H1 (cell line): ENCODE measurements at places on chromosomes 13 and 19. TPM values are rescaled to one million over a fixed set of nuclear protein-coding genes. Genes with fewer than 3 reads are reported as not detected.

ZNF433 gene
- 1.4 and 1.8 TPM in 2 replicates for total RNA-seq

CYP4F8 gene
- not detected in 2 replicates for total RNA-seq

FKRP gene
- 24.4 and 24.8 TPM in 2 replicates for total RNA-seq

KLF1 gene
- 0.59 and 0.84 TPM in 2 replicates for total RNA-seq

GRCh38 chr13:36082396-36082795 is 48.8 kb downstream of the DCLK1 start:
- DNase-seq = no peak

DNA sequence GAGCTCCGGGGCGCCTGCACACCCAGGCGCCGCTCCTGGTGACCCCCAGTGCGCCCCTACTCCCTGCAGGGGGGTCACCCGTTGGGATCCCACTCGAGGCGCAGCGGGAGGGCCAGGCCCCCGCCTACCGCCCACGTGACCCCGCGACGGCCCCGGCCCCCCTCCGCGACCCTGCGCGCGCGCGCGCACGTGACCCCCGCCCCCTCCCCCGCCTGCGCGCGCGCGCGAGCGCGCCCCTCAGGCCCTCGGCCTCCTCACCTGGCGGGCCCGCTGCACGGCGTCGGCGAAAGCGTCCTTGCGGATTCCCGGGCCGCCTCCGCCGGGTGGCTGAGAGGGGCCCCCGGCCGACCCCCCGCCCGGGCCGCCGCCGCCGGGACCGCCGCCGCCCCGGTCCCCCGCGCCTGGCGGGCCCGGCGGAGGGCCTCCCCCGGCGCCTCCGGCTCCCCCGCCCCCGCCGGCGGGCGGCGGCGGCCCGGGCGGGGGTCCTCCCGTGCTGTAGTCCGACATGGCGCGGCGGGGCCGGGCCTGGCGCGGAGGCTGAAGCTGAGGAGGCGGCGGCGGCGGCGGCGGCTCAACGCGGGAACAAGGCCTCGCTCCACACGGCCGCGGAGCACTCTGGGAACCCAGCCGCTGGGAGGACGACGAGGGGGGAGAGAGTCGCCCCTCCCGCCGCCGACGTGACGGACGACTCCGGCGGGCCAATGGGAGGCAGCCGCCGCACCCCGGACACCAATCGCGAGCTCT is at the start of gene KHSRP:
TSS of gene KHSRP (minus strand) at position 617 of the 744 bp plus-strand sequence. CDS start at position 507, 110 bp downstream.
- no peak for DNase-seq

- DNase-seq = no peak
These were observed 69.8 kb downstream of the SIAH3 start for GRCh38 chr13:45781553-45782326.

GRCh38 chr13:93437081-93437480 is 210.5 kb downstream of the GPC6 start:
- DNase-seq = no peak
